ENCODE measurements at places on chromosomes 4 and X. TPM values are rescaled to one million over a fixed set of nuclear protein-coding genes. Genes with fewer than 3 reads are reported as not detected.

GRCh38 chrX:140274811-140275525 is 229.9 kb downstream of the SOX3 start:
- DNase-seq = no peak

- DNase-seq = no peak
These were observed 35.7 kb downstream of the AFAP1 start for GRCh38 chr4:7903791-7904516.

DNA sequence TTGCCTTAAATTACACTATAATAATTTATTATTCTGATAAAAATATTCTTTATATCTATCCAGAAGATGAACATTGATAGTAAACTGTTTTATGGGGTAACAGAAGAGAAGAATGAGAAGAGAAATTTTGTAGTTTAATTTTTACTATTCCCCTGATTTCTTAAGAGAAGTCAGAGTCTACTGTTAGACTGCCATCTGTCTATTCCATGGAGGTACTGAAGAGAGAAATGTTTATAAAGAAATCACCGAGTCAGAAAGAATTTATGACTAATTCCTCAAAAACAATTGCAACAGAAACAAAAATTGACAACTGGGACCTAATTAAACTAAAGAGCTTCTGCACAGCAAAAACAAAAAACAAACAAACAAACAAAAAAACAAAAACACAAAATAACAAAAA is 149.9 kb downstream of the FGF16 start:
- DNase-seq = no peak

- DNase-seq = no peak
These were observed 41.2 kb downstream of the LAS1L start for GRCh38 chrX:65493431-65493830.

GRCh38 chr4:181488926-181489325 is 754.3 kb upstream of the TENM3 start:
- no peak for DNase-seq

- no peak for DNase-seq
These were observed 654.3 kb upstream of the LCORL start for GRCh38 chr4:18675586-18676525.

DNA sequence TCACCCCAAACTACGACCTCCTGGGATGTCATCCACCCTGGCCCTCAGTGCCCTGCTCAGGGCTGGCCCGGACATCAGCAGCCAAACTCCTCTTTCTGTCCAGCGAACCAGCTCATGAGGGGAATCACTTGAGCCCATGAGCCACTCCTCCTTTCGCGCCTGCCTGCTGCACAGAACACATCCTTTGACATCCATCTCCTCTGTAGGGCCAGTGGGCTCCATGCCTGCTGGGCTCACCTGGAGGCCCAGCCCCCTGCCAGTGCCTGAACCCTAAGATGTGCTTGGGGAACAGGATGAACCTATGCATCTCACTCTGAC is 43.5 kb downstream of the ABLIM2 start:
- DNase-seq = no peak

GRCh38 chr4:126458993-126459392 is 1144.2 kb downstream of the FAT4 start:
- DNase-seq = no peak

DNA sequence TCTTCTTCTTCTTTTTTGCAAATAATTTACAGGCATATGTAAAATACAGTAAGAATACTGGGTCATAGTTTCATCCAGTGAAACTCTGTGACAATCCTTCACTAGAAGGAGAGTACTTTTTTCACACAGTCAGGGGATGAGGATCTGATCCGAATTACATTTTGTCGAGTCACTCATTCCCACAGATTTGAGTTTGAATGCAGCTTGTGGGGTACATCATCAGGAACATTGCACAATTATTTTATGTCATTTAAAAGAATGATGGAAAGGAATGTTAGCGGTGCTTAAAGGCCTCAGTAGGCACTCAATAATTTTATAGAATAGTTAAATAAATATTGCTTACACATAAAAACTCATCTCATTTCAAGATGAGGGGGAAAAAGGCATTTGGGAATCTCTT is 88.6 kb downstream of the CHRNA9 start:
- no peak for DNase-seq

DNA sequence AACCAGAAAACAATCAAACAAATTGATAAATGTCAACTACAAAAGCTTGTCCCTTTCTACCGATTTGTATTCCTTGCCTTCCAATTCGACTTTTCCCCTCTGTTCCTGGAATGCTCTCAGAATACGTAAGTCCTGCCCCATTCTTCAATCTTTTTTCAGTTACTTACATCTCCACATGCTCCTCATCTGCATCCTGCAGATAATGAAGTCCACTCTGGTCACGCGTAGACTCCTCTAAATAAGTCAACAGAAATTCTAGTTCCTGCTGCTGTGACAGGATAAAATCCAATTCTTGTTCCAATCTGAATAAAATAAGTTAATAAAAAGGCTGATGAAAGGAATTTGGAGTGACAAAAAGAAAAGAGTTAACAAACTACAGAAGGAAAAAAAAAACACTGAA is 34.4 kb upstream of the RBM41 start:
- DNase-seq = no peak

DNA sequence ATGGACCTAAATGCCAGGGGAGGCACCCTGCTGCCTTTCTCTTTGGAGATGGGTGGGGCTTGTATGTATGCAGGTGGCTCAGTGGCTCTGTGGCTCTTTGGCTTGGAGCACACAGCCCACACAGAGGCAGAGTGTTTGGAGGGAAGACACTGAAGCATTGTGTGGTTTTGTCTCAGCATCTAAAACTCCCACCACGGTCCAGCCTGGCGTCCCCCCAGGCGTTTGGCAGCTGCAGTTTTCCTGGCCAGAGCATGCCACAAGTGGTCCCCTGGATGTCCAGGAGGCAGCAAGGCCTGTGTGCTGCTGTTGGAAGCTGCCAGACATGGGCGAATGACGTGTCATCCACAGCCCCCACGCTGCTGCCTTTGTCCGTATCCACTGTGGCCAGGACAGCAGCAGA is 32.2 kb upstream of the PSAPL1 start:
- no peak for DNase-seq

- peak; percentile 66 for DNase-seq
These were observed 973 bp downstream of the ADAMTS3 start for GRCh38 chr4:72567821-72568675.

- DNase-seq = no peak
These were observed 348.2 kb downstream of the SPRY1 start for GRCh38 chr4:123744664-123745290.

GRCh38 chrX:33434256-33435092 is 223.1 kb upstream of the DMD start:
- peak; percentile 52 for DNase-seq

- no peak for DNase-seq
These were observed 52.3 kb upstream of the LSM6 start for GRCh38 chr4:146123231-146123630.

DNA sequence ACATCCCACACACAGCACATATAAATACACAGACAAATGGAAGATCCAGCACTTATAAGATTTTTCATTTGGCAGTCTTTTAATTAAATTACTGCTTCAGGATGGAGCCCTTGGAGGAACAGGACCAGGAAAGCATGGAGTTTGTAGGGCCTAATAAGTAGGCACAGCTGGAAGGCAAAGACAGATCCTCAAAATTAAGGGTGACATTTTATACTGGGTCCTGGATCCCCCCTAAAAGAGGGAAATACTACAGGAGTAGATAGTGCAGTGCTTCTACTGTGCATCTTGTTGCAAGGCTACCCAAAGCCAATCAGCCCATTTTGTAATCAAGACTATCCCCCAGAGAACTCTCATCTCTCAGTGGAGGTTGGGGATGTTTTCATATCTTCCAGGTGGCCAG is 1860.7 kb upstream of the PCDH10 start:
- no peak for DNase-seq

DNA sequence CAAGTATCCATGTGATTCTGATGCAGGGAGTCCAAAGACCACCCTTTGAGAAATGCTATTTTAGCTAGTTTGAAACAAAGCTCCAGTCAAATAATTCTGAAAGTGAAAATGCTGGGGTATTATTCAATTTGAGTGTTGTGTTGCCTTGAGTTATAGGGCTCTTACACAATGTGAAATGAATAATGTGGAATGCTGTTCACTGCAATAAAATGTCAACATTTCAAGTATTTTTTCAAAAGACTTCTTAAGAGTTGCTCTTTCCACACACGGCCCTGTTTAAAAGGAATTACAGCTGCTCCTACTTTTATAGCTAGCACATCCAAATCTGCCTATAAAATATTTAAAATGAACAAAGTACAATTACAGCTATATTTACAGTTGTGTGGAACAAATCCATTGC is 27.5 kb upstream of the PLS3 start:
- DNase-seq = no peak

GRCh38 chr4:184335520-184335919 is 117.8 kb upstream of the ENPP6 start:
- DNase-seq = no peak

DNA sequence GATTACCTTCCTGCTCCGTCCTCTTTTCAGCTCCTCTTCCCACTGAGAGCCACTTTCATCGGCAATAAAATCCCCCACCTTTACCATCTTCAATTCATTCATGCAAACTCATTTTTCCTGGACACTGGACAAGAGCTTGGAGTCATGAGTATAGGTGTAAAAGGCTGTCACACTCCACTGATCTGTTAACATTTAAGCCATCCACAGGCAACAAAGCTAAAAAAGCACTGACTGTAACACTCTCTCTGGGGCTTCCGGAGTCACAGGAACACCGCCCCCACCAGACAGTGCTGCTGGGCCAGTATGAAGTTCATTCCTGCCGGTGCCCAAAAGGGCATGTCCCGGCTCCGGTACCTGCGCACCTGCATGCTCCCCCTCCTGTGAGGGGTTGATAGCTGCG is 38.5 kb downstream of the MAGEB5 start:
- no peak for DNase-seq

DNA sequence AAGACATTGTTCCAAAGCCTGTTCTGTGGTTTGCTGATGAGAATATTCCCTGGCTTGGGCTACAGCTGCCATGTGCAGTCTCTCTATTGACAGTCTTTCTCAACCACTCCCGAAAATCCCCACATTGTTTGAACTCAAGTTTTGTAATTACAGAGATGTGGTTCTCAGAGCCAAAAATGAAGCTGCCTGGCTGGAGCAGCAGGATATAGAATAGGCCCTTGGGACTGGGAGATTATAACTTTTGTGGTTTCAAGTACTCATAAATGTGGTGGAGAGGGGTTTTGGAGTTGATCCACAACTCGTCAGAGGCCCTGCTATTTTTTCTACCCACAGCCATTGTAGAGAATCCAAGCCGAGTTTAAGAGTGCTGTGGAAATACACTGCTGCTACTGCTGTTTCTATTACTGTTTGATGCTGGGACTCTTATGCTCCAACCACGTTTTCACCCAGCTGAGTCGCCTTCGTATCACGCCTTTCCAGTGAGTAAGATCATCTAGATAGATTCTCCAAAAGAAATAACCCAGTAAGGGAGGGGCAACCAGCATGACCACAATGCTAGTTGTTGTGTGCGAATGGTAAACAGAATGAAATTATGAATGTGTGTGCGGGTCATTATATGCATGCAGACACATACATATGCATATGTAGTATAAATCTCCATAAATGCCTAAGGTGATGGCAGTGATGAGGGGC is 57.1 kb upstream of the ATXN3L start:
- DNase-seq = peak; percentile 32

DNA sequence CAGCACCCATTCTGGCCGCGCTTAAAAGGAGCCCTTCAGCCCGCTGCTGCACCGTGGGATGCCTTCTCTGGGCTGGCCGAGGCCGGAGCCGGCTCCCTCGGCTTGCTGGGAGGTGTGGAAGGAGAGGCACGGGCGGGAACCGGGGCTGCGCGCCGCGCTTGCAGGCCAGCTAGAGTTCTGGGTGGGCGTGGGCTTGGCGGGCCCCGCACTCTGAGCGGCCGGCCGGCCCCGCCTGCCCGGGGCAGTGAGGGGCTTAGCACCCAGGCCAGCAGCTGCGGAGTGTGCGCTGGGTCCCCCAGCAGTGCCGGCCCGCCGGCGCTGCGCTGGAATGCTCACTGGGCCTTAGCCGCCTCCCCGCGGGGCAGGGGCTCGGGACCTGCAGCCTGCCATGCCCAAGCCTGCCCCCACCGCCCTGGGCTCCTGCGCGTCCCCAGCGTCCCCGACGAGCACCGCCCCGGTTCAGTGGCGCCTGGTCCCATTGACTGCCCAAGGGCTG is 111.3 kb downstream of the PCDH18 start:
- DNase-seq = no peak

DNA sequence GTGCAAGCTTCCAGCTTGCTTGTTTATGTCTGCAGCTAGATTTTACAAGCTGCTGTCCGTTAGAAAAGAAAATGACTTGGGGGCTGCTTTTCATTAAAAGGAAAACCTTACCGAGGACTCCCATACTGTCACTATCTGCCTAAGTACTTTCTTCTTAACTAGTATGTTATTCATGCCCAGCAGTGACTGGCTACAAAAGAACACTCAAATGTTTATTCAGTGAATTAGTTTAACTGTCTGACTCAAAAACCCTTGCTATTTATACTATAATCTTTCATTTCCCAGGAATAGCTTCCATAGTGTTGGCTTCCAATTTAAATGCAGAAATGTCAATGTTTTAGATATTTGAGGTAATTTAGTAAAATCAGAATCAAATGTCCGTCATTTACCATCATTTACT is 164.9 kb downstream of the DTHD1 start:
- DNase-seq = no peak

- DNase-seq = no peak
These were observed 31.8 kb upstream of the UGT2A1 start for GRCh38 chr4:69684804-69685203.

DNA sequence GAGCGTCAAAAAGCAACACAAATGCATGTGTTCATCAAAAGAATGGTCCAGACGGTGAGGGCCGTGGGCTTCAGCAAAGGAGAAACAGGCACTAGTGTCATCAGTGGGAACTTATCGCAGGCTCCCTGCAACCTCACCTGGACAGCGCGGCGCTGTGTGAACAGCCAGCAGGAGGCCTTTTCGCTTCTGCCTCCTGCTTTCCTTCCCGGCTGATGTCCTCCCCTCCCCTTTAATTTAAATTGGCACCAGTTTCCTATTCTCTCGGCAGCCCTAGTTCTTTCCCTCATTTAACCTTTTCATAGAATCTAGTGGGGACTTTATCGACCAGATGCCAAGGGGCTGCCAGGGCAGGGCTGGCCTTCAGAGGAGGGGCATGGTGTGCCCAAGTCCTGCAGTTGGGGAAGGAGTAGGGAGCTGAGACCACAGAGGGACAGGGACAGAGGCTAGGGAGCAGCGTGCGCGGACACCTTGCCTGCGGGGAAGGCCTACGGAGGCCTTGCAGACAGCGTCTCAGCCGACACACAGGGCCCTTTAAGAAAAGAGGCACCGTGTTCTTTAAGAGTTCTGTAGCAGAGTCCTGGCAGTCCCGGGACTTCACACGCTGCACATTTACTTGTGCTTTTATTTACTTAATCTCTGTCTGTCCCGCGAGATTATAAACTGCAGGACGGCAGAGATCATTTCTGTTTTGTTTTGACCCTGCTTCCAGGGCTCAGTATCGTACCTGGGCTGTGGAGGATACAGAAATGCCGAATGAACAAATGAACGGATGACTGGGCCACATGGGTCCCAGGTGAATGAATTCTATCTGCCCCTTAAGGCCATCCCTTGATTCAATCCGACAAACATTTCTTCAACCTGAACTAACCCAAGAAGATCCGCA is 8.4 kb upstream of the SORBS2 start:
- no peak for DNase-seq

The OTC gene
- not detected for total RNA-seq

The KCNE5 gene
- 0.35 TPM for total RNA-seq

The EDA2R gene
- total RNA-seq = 0.93 TPM

The L1CAM gene
- total RNA-seq = 0.47 TPM

The MAGEA10 gene
- total RNA-seq = not detected

The MAN2B2 gene
- total RNA-seq = 14.6 TPM

The CNKSR2 gene
- 6.2 TPM for total RNA-seq

The NPY2R gene
- not detected for total RNA-seq

The NEXMIF gene
- 0.37 TPM for total RNA-seq

The DGAT2L6 gene
- total RNA-seq = not detected

The EXOSC9 gene
- total RNA-seq = 85.4 TPM

The ERAS gene
- not detected for total RNA-seq
